ENCODE measurements at places on chromosomes 2 and 18. TPM values are rescaled to one million over a fixed set of nuclear protein-coding genes. Genes with fewer than 3 reads are reported as not detected.

- H3K4me1 ChIP-seq, result no peaks in the 10 kb centered on the region
- no peaks in the 10 kb centered on the region for H3K36me3 ChIP-seq
- no peaks in the 10 kb centered on the region for H3K27me3 ChIP-seq
- no peak for DNase-seq
Measured at GRCh38 chr2:122112216-122113005, 357.0 kb downstream of the TSN start.

- no peak overlapping the region for H3K27ac ChIP-seq
- DNase-seq, result no peak
- peaks cover 17% of the 10 kb centered on the region for H3K4me1 ChIP-seq
- H3K36me3 ChIP-seq, result no peaks in the 10 kb centered on the region
- no peak overlapping the region for H3K4me3 ChIP-seq
- no peaks in the 10 kb centered on the region for H3K27me3 ChIP-seq
Measured at GRCh38 chr18:46068763-46069162, 3.3 kb downstream of the PSTPIP2 start.

- H3K4me3 ChIP-seq, result no peak overlapping the region
- peaks cover 14% of the 10 kb centered on the region for H3K4me1 ChIP-seq
- peak overlapping the region; percentile 10 for H3K27ac ChIP-seq
Measured at GRCh38 chr2:234258562-234259141, 208.2 kb downstream of the SPP2 start.

DNA sequence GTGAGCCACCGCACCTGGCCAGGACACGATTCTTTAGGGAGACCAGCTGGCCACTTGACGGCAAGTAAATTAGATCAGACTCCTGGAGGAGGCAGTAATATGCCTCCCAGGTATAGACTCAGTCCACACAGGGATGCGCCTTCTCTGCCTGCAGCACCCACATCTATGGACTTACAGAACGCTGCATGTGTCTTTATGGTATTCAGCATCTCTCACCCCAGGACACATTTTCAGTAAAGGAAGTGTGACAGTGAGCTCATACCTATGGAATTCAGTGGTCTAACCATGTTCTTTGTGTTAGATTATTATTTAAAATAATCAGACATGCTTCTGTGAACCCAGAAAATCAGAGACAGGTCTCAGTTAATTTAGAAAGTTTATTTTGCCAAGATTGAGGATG lies 5.9 kb upstream of the NARS1 start:
- no peaks in the 10 kb centered on the region for H3K36me3 ChIP-seq
- H3K27ac ChIP-seq, result peak overlapping the region; percentile 77
- H3K27me3 ChIP-seq, result no peaks in the 10 kb centered on the region
- H3K4me3 ChIP-seq, result no peak overlapping the region
- peaks cover 26% of the 10 kb centered on the region for H3K4me1 ChIP-seq

DNA sequence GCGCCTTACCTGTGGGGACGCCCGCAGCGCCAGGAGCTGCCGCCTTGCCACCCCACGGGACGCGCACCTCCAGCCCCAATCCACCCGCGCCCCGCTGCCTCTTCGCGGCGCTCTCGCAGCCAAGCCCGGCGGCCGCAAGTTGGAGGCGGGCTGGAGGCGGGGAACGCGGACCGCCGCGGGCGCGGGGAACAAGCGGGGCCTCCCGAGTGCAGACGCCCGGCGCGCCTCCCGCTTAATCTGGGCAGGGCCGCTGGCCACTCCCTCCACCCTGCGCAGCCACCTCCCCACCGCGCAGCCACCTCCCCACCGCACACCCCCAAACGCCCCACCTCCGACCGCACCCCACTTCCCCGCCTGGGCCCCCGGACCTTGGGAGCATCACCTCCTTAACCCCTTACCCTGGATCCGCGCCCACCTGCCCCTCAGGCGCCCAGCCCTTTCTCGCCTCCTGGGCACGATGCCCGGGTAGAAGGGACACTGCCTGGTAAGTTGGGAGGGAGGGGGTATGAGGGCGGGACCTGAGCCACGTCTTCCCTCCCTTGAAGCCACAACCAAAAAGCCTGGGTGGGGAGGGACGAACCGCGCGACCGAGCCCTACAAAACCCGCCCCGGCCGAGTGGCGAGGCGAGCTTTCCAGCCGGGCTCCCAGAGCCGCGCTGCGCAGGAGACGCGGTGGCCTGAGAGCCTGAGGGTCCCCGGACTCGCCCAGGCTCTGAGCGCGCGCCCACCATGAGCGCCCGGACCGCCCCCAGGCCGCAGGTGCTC lies at the start of the genes COL4A3 and COL4A4:
COL4A3 (plus strand) TSS at position 627 of the 765 bp plus-strand sequence; CDS start at position 730, 103 bp downstream.
COL4A4 (minus strand) TSS at position 208 of the 765 bp plus-strand sequence. CDS start 16,722 bp downstream, outside the sequence.
- peaks cover 65% of the 10 kb centered on the region for H3K27me3 ChIP-seq
- H3K36me3 ChIP-seq, result no peaks in the 10 kb centered on the region
- H3K27ac ChIP-seq, result no peak within 1 kb of the TSS
- peaks cover 13% of the 10 kb centered on the region for H3K4me1 ChIP-seq

DNA sequence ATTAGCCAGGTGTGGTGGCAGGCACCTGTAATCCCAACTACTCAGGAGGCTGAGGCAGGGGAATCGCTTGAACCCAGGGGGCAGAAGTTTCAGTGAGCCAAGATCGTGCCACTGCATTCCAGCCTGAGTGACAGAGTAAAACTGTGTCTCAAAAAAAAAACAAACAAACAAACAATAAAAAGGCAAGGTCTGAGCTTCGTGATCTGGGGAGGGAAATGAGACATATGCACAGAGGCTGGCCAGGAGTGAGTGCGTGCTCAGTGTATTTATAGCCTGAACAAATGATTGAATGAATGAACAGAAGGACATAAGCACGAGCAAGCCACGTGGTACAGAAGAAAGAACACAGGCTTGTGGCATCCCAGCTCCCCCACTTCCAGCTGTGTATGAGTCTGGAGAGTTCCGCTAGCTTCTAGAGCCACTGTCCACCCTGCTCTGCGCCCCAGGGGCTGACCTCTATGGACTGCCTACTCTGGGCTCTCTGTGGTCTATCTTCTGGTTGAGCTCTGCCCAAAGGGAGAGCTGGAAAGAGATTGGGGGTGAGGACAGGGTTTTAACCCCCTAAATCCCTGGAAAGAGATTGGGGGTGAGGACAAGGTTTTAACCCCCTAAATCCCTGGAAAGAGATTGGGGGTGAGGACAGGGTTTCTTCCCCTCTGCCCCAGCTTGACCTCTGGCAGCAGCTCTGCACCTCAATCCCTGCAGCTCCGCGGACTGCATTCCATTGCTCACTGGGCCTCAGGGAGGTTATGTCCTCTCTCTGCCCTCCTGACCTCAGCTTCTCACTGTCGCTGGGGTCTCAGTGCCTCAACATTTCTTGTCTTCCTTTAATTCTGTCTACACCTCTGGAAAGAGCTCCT lies 11.0 kb upstream of the ROCK2 start:
- no peak overlapping the region for H3K27ac ChIP-seq
- no peak for DNase-seq
- no peaks in the 10 kb centered on the region for H3K36me3 ChIP-seq
- no peak overlapping the region for H3K4me3 ChIP-seq
- no peaks in the 10 kb centered on the region for H3K27me3 ChIP-seq

DNA sequence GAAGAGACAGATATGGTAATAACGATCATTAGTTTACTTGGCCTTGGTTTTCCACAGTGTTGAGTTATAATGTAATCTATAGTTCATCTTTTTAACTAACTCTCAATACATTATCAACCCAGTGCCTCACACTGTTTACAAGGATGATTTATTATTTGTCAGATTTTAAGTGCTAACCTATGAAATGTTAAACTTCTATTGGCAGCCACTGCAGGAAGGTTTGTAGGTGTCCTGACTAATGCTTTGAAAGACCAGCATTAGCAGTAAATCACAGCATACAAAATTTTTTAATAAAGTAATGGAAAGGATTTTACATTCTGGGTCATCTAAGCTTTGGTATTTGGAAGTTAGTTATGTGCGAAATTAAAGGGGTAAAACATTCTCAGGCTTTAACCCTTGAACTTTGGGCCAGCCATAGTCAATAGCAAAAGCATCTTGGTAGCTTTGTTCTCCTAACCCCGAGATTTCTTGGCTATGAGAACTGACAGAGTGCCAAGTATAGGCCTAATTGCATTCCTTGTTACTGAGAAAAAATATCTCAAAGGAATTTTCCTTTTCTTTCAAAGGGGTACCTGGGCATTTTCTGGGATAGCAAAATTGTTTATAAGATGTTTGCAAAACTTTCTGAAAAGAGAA lies 30.6 kb downstream of the SPATS2L start:
- H3K36me3 ChIP-seq, result peaks cover 8% of the 10 kb centered on the region
- no peaks in the 10 kb centered on the region for H3K27me3 ChIP-seq
- no peak for DNase-seq
- H3K4me1 ChIP-seq, result peaks cover 59% of the 10 kb centered on the region
- no peak overlapping the region for H3K27ac ChIP-seq

DNA sequence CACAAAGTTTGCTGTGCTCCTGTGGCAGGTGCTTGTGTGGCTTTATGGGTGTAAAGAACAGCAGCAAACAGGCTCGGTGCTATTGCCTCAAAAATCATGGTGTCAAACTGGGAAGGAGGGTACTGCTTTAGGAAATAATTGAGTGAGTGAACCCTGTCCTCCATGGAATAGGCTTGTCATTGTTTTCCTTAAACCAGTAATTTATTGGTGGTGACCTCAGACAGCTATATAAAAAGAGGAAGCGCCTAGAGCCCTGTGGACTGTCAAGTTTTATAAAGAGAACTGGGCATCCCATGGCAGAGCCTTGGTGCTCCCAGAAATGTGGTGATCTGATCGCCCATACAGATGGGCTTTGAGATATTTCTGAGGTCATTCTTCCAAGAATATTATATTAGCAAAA lies 4.7 kb upstream of the CXCR4 start:
- peaks cover 15% of the 10 kb centered on the region for H3K4me1 ChIP-seq
- DNase-seq, result no peak
- no peak overlapping the region for H3K27ac ChIP-seq
- no peaks in the 10 kb centered on the region for H3K36me3 ChIP-seq
- H3K4me3 ChIP-seq, result no peak overlapping the region

- no peaks in the 10 kb centered on the region for H3K36me3 ChIP-seq
- no peak overlapping the region for H3K4me3 ChIP-seq
- peaks cover 21% of the 10 kb centered on the region for H3K27me3 ChIP-seq
- DNase-seq, result peak; percentile 64
- no peak overlapping the region for H3K27ac ChIP-seq
Measured at GRCh38 chr2:238938401-238939055, 90.6 kb downstream of the TWIST2 start.

- H3K4me3 ChIP-seq, result no peak overlapping the region
- DNase-seq, result no peak
- no peaks in the 10 kb centered on the region for H3K27me3 ChIP-seq
- H3K27ac ChIP-seq, result peak overlapping the region; percentile 93
- H3K36me3 ChIP-seq, result no peaks in the 10 kb centered on the region
- H3K4me1 ChIP-seq, result peaks cover 74% of the 10 kb centered on the region
Measured at GRCh38 chr2:181780047-181780651, 99.8 kb upstream of the NEUROD1 start.

DNA sequence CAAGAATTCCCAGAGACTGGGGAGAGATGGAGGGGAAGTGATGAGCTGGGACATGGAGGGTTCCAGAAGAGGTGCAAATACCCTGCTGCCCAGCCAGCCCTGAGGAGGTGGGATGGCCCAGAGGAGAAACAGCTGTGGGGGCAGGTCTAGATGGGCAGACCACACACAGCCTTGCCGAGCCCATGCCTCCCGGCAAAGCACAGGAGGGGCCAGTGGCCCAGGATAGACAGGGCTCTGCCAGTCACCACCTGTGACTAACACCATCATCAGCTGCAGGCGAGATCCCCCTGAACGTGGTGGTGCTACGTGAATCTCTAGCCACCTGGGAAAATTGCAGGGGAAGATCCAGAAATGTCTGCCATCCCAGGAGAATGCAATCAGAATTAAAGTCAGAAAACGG lies 39.4 kb downstream of the SCTR start:
- peak; percentile 64 for DNase-seq
- no peak overlapping the region for H3K27ac ChIP-seq
- no peak overlapping the region for H3K4me3 ChIP-seq

GRCh38 chr2:24623535-24623934 lies 132.5 kb downstream of the NCOA1 start:
- no peaks in the 10 kb centered on the region for H3K27me3 ChIP-seq
- no peak overlapping the region for H3K27ac ChIP-seq
- H3K36me3 ChIP-seq, result no peaks in the 10 kb centered on the region
- H3K4me1 ChIP-seq, result peaks cover 1% of the 10 kb centered on the region
- H3K4me3 ChIP-seq, result no peak overlapping the region

- H3K4me1 ChIP-seq, result peaks cover 11% of the 10 kb centered on the region
- H3K4me3 ChIP-seq, result no peak overlapping the region
- H3K36me3 ChIP-seq, result peaks cover 10% of the 10 kb centered on the region
- H3K27me3 ChIP-seq, result no peaks in the 10 kb centered on the region
- DNase-seq, result no peak
- H3K27ac ChIP-seq, result no peak overlapping the region
Measured at GRCh38 chr2:201444746-201445465, 6.4 kb downstream of the TRAK2 start.

DNA sequence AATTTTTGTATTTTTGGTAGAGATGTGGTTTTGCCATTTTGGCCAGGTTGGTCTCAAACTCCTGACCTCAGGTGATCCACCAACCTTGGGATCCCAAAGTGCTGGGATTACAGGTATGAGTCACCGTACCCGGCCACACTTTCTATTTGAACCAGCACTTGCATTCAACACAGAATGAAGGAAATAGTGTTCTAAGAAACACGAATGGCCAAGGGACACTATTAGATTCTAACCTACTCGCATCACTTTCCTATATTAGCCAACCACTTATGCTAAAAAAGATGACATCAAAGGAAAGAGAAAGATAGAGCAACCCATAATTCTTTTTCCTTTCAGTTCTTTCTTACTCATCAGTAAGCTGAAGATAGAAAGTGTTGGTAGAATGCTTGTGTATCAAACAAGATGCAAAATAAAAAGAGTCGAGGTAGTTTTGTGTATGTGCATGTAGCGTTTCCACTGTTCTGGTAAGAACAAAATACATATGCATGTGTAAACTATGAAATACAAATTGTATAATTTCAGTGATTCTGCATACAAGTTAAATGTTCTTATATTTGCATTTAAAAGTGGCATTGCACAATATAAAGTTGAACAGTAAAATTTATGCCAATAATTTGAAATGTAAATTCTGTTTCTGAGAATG lies 247.6 kb downstream of the CDCA7 start:
- peaks cover 12% of the 10 kb centered on the region for H3K4me1 ChIP-seq
- H3K36me3 ChIP-seq, result peaks cover 2% of the 10 kb centered on the region
- no peak overlapping the region for H3K4me3 ChIP-seq
- no peak overlapping the region for H3K27ac ChIP-seq

GRCh38 chr2:200373973-200374416 lies 67.5 kb downstream of the SPATS2L start:
- H3K4me3 ChIP-seq, result no peak overlapping the region
- peak overlapping the region; percentile 83 for H3K27ac ChIP-seq
- H3K27me3 ChIP-seq, result no peaks in the 10 kb centered on the region
- H3K36me3 ChIP-seq, result peaks cover 15% of the 10 kb centered on the region
- H3K4me1 ChIP-seq, result peaks cover 44% of the 10 kb centered on the region

GRCh38 chr2:209519271-209519670 lies 95.4 kb downstream of the MAP2 start:
- no peak for DNase-seq
- no peaks in the 10 kb centered on the region for H3K36me3 ChIP-seq
- no peaks in the 10 kb centered on the region for H3K27me3 ChIP-seq
- no peak overlapping the region for H3K27ac ChIP-seq

- peaks cover 34% of the 10 kb centered on the region for H3K27me3 ChIP-seq
- DNase-seq, result no peak
Measured at GRCh38 chr2:176473177-176473576, 203.9 kb downstream of the MTX2 start.

Gene ARMC9
- total RNA-seq, result 178 TPM

Gene MEP1B
- total RNA-seq, result not detected

Gene OTOS
- not detected for total RNA-seq

Gene CD8B2
- not detected for total RNA-seq

Gene GPBAR1
- not detected for total RNA-seq
